ENCODE measurements at places on chromosomes 5 and 9.

DNA sequence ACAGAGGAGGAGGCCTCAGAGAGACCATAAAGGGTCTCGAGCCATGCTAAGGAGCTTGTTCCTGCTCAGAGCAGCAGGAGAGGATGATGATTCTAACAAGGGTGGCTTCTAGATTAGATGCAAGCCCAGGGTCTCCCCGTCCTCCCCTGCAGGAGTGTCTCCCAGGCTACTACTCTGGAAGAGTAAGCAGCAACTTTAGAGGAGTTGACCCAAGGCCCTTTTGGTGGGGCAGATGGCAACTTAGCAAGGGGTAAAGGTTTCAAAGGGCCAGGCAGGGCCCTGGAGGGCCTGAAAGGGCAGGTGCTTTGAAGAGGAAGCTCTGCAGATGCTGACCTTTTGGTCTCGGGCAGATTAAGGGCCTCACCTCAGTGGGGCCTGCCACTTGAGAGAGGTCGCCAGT, 174.9 kb downstream of the GABBR2 start:
- no peak for DNase-seq

- DNase-seq: no peak
Measured at GRCh38 chr9:99852617-99853016, 30.9 kb downstream of the NR4A3 start.

DNA sequence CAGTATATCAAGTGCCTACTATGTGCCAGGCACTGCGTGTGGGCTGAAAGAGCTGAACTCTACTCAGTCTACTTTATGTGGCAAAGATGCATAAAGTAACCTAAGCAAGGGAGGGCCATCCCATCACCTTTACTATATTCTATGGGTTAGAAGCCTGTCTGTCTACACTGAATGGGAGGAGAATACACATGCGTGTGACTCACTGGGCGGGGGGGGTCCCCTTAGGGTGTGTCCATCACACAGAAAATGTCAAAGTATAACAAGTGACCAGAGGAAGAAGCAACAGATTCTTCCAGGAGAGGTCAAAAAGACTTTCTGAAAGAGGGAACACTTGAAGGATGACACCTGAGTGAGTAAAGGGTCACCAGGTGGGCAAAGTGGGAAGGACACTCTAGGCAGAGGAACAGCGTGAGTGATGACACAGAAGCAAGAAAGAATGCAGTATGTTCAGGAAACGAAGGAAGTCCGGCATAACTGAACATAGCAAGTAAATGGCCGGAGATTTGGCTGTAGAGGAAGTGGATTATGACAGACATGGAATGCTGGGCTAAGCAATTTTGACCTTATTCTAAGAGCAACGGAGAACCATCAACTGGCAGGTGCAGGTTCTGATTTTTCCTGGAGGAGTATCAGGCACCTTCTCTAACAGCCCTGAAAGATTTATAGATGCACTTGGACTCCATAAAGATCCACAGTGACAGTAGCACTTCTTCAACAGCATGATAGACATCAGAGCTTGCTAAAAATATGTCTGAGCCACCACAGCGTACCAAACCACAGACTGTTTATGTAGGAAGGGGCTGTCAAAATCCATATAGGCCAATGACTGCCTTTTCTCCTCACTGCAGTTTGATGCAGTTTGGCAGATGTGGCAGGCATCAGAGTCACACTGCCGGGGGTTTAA, 8.0 kb upstream of the WHRN start:
- no peak for DNase-seq

GRCh38 chr5:155492191-155492590, 478.6 kb downstream of the KIF4B start:
- DNase-seq: no peak

DNA sequence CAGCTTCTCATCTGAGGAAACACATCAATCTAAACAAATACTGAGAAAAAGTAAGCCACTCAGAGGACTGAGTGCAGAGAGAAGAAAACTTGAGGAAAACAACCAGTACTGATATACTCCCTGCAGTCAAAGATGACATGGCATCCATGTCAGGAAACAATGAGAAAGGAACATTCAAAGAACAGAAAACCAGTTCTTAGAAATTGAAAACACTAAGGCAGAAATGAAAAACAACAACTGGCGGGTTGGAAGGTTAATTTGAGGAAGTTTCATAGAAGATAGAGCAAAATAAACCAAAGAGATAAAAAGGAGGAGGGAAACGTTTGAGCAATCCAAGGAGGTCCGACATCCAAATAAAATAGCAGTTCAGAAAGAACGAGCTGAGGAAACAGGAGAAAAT, 475.2 kb downstream of the HINT1 start:
- no peak for DNase-seq

DNA sequence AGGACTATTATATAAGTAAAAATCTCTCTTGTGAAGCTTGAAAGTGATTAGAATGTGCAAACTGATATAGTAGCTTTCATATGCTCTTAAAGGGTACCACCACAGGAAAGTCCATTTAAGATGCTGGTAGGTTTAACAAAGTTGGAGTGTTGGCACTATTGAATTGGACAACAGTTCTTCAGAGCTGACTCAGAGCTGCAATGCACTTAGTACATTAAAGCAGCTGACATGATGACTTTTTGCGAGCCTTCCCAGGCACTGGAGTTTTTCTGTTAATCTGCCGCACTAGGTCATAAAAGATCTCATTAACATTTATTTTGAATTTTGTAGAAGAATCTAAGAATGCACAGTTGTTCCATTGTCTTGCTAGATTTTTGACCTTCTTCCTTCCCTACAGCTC, 243.8 kb downstream of the ADAMTSL1 start:
- no peak for DNase-seq

DNA sequence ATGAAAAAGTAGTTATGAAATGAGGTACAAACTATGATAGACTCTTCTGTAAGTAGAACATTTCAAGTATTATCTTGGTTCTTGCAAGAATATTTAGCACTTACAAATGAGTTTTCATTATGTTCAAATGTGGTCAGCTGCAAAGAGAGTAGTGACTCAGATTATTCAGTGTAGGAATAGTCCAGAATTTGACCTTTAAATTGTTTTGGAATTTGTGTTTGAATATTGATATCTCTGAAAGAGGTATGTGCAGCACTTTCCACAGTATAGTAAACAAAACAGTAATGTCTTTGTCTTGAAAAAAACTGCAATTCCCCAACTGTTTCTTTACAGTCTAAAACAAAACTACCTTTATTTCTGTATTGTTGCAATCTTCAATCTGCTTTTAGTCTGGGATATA, 56.1 kb downstream of the WDR70 start:
- DNase-seq: no peak

Measured in dorsolateral prefrontal cortex (tissue), 122 donors.